Activated CD8-positive, alpha-beta memory T cell treated with anti-CD3 and anti-CD28 coated beads for 1 hour (primary cell): ENCODE measurements at places on chromosomes 7 and 10.
A peak's percentile ranks its signal among the peaks of the same experiment; 100 is the strongest.

- no peak for DNase-seq
Measured at GRCh38 chr7:79216236-79216635, 237.2 kb downstream of the MAGI2 start.

GRCh38 chr7:117550625-117551024 lies 70.8 kb downstream of the CFTR start:
- no peak for DNase-seq

DNA sequence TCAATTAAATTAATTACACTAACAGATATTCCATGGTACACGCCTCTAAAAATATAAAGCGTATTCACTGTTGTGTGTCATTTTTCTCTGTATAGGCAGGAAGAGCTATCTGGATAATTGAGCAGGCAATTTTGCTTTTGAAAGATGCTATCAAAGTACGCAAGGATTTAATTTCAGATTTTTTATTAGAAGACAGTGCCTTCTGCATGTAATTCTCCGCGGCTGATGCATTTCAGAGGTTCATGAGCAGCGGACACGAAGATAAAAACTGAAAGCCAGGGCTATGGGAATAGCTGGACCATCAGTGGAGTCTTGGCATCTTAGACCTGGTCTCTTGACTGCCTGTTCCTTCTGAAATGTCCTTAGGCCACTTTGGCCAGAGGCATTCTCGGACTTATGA lies 35.7 kb upstream of the SDK1 start:
- DNase-seq: no peak

- DNase-seq: peak; percentile 46
Measured at GRCh38 chr7:131235489-131236317, 92.0 kb upstream of the MKLN1 start.

- DNase-seq: no peak
Measured at GRCh38 chr10:131689486-131689885, 211.3 kb upstream of the PPP2R2D start.

GRCh38 chr10:68153473-68154210 lies 44.4 kb downstream of the MYPN start:
- no peak for DNase-seq

DNA sequence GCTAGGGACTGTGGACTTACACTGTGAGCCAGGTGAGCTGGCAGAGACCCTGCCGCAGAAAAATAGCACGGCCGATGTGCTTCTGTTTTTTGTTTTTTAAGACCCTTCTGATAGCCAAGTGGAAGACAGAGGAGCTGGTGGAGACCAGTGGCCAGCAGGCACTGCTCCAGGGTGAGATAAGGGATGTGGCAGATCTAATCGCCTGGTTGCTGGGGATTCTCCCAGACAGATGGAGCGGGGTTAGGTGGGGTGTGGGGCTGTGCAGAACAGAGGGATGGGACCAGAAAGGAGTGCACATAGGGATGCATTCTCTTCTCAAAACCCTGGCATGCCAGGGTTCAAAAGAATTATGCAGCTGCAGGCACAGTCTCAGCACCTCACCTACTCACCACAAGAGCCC lies 82.2 kb downstream of the VOPP1 start:
- DNase-seq: no peak

- DNase-seq: no peak
Measured at GRCh38 chr10:62233356-62234076, 35.1 kb downstream of the RTKN2 start.

GRCh38 chr7:28052933-28053332 lies 127.7 kb downstream of the JAZF1 start:
- no peak for DNase-seq

GRCh38 chr7:82677493-82677892 lies 233.9 kb upstream of the CACNA2D1 start:
- peak; percentile 11 for DNase-seq

GRCh38 chr7:50552139-50552538 lies 13.1 kb downstream of the DDC start:
- no peak for DNase-seq

GRCh38 chr7:158825628-158826289 lies 3.5 kb downstream of the ESYT2 start:
- DNase-seq: no peak

DNA sequence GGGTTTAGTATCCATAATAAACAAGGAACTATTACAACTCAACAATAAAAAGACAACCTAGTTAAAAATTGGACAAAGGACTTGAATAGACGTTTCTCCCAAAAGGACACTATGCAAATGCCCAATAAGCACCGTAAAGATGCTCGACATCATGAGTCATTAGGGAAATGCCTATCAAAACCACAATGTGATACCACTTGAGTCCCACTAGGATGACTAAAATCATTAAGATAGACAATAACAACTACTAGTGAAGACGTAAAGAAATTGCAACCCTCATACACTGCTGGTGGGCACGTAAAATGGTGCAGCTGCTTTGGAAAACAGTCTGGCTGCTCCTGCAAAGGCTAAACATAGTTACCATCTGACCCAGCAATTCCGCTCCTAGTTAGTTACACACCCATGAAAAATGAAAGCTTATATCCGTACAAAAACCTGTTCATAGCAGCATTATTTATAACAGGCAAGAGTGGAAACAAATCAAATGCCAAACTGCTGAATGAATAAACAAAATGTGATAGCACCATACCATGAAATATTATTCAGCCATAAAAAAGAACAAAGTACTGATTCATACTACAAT lies 17.3 kb downstream of the CCDC3 start:
- no peak for DNase-seq

DNA sequence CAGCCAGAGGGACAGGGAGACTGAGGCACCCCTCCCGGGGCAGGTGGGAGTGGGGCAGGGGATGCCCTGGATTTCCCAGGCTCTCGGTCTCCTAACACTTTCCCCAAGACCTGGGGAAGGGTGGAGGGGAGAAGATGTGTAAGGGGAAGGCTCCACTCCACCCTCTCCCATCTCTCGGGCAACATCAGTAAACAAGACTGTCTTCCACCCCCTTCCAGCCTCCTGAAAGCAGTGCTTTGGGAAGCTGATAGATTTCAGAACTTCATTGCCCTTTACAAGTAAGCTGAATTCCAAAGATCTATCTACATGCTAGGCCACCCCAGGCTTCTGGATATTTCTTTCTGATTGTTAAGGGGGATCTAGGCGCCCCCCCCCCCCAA lies 3.7 kb downstream of the FLNC start:
- no peak for DNase-seq

DNA sequence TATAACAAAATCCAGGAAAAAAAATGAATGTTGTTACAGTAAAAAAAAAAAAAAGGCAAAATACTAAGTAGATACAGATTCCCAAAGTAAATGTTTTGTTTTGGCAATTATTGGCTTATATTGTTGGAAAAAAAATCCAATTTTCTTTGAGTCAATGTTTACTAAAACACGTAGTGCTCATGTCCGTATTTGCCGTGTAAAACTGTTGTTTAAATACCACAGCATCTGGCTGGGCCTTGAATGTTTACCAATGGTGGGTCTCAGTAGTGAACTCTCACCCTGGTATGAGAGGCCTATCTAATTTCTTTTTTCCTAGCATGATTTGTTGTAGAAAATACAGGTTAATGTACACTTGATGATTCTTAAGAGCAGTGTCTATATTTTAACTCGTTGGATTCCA lies 41.4 kb upstream of the SLC26A5 start:
- DNase-seq: no peak

DNA sequence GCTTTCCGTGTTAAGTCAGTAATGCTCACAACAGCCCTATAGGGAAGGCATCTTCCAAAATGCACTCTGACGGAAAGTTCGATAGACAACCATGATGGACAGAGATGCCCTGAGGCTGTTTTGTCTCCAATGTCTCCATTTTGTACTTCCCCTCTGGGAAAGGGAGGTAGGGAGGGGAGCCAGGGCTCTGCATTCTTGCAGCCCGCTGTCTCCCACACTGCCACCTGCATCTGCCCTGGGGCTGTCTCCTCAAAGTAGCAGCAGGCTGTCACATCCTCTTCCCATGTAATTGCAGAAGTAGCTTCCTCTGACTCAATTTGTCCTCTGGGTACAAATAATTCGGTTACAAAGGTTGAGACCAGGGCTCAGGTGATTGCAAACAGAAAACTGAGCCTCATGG lies 131.4 kb downstream of the GPAM start:
- no peak for DNase-seq

DNA sequence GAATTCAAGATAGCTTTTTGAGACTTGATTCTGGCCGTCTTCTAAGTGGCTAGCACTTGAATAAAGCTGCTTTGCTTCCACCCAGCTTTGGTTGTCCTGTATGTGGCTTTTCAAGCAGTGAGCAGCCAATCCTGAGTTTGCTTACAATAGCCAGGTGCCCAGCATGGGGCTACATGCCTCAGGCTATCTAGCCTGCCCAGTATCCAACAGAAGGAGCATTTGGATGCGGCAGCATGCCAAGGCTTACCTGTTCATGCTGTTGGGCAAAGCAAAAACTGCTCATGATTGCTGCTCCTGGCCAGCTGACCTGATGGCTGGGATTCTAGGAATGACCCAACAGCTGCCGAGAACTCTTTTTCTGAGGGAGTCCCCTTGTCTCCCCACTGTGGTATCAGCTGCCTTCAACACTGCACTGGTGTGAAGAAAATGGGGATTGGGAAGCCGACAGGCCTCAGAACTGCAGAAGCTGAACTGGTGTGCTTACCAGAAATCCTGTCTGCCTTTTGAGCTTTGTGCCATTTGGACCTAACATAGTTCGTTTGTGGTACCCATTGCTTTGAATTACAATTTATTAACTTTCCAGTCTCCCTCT lies 618.9 kb upstream of the IGFBP3 start:
- no peak for DNase-seq

GRCh38 chr10:77583527-77583926 lies 54.1 kb downstream of the KCNMA1 start:
- no peak for DNase-seq

- no peak for DNase-seq
Measured at GRCh38 chr7:117085769-117086463, 132.6 kb downstream of the ST7 start.

GRCh38 chr10:79374312-79375191 lies 27.3 kb downstream of the PPIF start:
- peak; percentile 68 for DNase-seq

GRCh38 chr7:7920481-7920880 lies 48.1 kb upstream of the GLCCI1 start:
- DNase-seq: no peak

DNA sequence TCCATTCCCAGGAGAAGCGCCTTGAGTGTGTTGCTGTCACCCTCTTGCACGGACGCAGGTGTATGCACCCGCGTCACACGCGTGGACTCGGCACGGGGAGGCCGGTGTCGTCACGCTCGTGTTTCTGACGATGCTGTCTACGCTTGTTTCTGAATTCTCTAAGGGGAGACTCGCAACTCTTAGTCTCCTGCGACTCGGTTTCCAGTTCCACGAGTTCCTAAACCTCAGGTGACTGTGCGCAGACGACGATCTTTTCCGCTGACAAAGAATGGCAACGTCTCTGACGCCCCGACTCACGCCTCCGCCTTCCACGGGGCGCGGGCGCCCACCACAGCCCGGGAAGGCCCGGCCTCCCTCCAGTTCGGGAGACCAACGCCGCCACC lies 579 bp downstream of the IDI1 start:
- DNase-seq: no peak

DNA sequence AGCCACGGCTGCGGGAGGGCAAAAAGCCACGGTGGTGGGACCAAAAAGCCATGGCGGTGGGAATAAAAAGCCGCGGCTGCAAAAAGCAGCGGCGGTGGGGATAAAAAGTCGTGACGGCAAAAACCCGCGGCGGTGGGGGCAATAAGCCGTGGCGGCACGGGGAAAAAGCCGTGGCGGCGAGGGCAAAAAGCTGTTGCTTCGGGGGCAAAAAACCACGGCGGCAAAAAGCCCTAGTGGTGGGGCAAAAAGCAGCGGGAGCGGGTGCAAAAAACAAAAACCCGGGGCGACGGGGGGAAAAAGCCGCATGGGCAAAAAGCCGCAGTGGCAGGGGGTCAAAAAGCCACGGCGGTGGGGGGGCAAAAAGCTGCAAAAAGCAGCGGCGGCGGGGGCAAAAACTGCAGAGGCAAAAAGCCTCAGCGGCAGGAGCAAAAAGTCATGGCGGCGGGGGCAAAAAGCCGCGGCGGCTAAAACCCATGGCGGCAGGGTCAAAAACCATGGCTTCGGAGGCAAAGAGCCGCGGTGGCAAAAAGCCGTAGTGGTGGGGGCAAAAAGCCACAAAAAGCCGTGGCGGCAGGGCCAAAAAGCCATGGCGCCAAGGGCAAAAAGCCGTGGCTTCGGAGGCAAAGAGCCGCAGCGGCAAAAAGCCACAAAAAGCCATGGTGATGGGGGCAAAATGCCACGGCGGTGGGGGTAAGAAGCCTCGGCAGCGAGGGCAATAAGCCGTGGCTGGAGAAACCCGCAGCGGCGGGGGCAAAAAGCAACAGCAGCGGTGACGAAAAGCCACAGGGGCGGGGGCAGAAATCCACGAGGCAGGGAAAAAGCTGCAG lies 525.8 kb downstream of the ZNF33B start:
- no peak for DNase-seq

GRCh38 chr10:16950656-16951601 lies 133.7 kb upstream of the RSU1 start:
- DNase-seq: no peak

GRCh38 chr10:17176091-17176490 lies 25.4 kb downstream of the TRDMT1 start:
- DNase-seq: no peak

- peak; percentile 3 for DNase-seq
Measured at GRCh38 chr10:35379226-35380137, 43.2 kb downstream of the CCNY start.

GRCh38 chr10:52807803-52808202 lies 35.2 kb upstream of the MBL2 start:
- no peak for DNase-seq

- DNase-seq: no peak
Measured at GRCh38 chr7:76071316-76072242, 23.7 kb downstream of the MDH2 start.

- DNase-seq: no peak
Measured at GRCh38 chr7:98902523-98902922, 24.2 kb downstream of the TRRAP start.

DNA sequence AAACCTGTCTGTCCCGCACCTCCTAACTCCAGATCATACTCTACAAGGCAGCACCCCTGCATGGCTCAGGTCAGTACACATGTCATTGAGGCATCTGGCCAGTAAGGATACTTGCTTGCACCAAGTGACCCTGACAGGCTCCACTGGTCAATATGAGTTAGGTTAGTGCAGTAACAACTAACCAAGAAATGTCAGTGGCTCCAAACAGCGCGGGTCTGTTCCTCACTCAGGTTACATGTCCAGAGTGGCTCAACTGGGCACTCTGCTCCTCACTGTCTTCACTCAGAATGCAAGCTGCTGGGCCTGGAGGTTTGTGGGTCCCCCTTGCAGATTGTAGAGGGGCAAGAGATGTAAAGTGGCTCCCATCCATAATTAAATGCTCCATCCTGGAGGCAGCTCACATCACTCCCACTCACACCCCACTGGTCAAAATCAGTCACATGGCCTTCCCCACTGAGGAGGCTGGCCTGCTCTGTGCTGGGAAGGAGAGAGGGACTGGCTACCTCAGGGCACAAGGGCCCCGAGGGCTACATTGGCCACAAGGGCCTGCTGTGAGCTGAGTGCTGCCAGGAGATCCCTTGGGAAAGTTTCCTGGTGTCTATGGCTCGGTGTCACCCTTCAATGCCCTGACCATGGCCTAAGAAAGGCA lies 109.1 kb upstream of the GDF10 start:
- DNase-seq: no peak

GRCh38 chr10:74542077-74542476 lies 284.3 kb upstream of the KAT6B start:
- no peak for DNase-seq
